ENCODE measurements at places on chromosomes 7 and 10. TPM values are rescaled to one million over a fixed set of nuclear protein-coding genes. Genes with fewer than 3 reads are reported as not detected.

The MALRD1 gene
- total RNA-seq, result 1.1 TPM

The HOXA9 gene
- total RNA-seq, result not detected

The ADARB2 gene
- total RNA-seq, result not detected

The TEX47 gene
- total RNA-seq, result not detected

GRCh38 chr7:14754631-14755030 is 147.9 kb downstream of the DGKB start:
- no peak for DNase-seq
